Activated T-cell treated with anti-CD3 and anti-CD28 coated beads, Interleukin-2, amount 50 U/mL, for 24 hours (primary cell): ENCODE measurements at places on chromosomes 16 and 17.

DNA sequence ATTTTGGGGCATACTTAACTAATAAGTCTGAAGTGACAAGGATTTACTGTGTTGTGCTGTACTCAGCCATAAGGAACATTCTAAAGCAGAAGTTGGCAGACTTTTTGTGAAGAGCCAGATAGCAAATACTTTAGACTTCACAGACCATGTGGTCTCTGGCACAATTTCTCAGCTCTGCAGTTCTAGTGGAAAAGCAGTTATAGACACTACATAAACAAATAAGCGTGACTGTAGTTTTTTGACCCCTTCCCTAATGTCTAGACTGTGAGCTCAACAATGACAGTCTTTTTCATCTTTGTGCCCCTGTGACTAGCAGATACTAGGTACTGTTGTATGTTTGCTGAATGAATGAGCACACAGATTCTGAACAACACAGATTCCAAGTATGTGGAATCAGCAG lies 4.9 kb downstream of the RPAIN start:
- DNase-seq, result no peak

DNA sequence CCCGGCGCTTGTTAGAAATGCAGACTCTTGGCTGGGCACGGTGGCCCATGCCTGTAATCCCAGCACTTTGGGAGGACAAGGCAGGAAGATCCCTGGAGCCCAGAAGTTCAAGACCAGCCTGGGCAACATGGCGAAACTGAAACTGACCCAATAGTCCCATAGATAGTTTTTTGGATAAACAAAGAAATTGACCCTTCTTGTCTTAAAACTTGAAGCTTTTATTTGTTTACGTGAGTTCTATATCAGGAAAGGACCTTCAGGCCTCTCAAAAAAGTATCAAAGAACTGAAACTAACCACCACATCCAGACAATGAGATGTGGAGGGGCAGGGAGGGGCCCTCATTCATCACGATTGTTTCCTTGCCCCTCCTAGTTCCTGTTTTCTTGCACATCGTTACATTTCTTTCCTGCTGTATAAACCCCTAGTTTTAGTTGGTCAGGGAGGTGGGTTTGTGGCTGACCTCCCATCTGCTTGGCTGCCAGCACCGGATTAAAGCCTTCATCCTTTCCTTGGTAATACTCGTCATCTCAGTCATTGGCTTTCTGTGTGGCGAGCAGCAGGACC lies 29.9 kb upstream of the PRM1 start:
- DNase-seq, result no peak

DNA sequence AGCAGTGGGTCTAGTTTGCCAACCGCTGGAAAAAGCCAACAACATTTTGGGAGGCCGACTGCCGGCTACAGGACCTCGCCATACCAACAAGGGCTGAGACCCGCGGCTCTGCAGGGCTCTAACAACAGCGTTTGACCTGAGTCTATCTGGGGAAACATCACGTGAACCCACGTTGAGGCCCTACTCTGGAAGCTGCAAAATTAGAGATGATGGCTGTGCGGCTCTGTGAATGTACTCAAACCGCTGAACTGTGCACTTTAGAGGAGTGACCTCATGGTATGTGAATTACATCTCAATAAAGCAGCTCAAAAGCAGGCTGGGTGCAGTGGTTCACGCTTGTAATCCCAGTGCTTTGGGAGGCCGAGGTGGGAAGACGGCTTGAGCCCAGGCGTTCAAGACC lies 10.1 kb upstream of the CEP295NL start:
- no peak for DNase-seq

DNA sequence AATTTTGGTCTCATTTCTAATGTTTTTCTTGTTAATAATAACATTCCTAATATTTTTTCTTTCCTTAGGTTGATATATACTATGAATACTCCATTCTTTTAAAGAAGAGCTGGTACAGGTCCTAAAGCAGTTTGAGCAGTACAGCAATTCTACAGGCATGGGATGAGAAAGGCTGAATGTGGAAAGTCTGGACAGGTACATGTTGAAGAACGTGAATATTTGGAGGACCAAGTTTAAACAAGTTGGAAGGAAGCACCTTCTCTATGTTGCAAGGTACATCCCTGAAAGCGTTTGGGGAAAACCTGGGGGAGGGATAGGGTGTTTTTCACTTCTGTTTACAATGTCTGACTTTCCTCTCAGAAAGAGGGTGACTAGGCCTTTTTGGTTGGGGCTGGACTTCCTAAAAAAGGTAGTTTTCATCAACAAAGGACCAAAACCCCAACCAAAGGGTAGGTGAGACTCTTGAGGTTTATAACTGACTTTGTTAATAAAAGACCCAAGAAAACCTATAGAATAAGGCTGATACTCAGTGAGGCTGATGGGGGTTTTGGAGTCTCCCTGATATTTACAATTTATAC lies 95.9 kb upstream of the AXIN2 start:
- no peak for DNase-seq

DNA sequence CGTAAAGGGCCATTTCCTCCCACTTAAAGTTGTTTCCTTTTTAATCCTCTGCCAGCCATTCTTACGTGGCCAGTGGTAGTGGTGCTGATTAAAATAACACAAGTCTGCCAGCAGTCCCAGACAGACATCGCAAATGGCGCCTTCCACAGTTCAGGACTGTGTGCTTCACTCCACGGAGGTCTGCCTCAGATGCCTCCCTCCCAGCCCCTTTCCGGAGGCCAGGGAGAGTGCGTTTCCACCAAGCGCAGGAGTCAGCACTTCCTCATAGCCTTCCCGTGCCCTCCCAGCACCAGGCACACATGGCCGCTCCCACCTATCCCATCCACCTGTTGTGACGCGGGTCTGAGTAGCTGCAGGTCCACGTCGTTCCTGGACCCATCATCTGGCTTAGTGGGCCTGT lies 205.6 kb downstream of the RPTOR start:
- no peak for DNase-seq

GRCh38 chr17:17822189-17822588 lies 14.6 kb downstream of the SREBF1 start:
- no peak for DNase-seq

DNA sequence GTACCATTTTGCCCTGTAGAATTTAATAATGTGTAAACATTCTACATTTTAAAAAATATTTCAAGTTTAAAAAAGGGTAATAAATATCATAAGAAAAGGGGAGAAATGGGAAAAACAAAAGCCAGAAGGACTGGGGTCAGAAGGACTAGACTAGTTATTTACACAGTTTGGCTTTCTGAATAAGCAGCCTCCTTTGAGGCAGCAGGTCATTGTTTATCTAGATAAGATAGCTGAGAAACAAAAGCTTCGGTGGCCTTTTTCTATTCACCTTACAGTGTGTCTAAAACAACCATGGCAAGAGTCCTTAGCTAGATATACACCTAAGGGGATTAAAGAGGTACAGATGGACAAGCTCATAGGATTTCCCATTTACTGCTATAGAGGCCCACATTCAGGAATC lies 396.5 kb upstream of the PMFBP1 start:
- no peak for DNase-seq

- DNase-seq, result no peak
Measured at GRCh38 chr16:85789773-85790172, 9.6 kb downstream of the EMC8 start.

- no peak for DNase-seq
Measured at GRCh38 chr17:43601280-43602039, 55.3 kb upstream of the ETV4 start.

GRCh38 chr17:62625870-62626200 lies 1.6 kb upstream of the MRC2 start:
- no peak for DNase-seq

GRCh38 chr17:80362428-80363119 lies 52.4 kb upstream of the ENDOV start:
- no peak for DNase-seq

DNA sequence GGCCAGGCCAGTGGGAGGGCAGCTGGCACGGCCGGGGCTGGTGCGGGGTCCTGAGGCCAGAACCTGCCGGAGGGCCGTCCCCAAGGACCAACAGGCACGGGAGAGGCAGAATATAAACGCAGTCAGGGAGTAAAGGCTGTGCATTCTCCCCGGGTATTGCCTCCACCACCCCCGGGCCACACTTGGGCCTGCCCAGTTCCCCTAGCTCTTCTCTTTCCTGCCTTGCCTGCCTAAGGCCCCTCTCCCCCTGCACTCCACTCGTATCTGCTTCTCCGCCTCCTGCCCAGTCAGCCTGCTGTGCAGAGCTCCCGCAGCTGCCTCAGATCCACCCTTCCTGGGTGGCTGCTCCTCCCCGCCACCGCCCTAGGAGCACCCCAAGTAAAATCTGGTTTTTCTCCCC lies 5.0 kb upstream of the RPH3AL start:
- DNase-seq, result no peak

DNA sequence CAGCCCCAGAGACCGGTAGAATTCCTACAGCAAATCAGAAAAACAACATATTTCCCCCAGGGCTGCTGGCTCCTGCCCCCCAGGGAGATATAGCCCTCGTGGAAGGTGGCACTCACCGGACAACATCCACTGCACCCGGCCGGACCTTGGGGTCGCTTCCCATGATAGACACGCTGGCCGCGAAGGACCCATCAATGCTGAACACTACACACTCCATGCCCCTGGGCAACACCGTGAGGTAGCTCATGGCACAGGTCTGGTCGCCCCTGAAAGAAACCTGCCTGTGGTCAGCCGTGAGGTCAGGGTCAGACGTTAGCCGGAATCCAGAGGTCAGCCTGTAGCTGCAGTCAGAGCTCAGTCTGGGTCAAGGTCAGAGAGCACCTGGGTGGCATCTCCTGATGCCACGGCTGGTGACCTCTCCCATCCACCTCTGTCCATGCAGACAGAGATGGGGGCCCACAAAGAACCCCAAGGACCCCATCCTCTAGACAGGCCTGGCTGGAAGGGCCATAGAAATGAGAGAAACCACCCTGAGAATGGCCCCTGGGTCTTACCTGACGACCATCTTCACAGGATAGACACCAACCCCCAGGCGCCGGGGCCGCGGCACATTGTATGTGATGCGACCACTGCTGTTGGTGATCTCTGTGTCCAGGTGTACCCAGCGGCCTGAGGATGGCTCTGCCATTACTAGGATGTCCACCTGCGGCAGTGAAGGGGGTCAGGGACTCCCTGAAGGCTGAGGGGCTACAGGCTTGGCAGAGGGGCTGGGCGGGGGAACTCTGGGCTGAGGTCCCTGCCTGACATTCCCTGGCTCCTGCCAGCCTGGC lies 19.6 kb downstream of the PIMREG start:
- DNase-seq, result no peak

GRCh38 chr17:73103641-73104335 lies 11.3 kb upstream of the SLC39A11 start:
- no peak for DNase-seq

DNA sequence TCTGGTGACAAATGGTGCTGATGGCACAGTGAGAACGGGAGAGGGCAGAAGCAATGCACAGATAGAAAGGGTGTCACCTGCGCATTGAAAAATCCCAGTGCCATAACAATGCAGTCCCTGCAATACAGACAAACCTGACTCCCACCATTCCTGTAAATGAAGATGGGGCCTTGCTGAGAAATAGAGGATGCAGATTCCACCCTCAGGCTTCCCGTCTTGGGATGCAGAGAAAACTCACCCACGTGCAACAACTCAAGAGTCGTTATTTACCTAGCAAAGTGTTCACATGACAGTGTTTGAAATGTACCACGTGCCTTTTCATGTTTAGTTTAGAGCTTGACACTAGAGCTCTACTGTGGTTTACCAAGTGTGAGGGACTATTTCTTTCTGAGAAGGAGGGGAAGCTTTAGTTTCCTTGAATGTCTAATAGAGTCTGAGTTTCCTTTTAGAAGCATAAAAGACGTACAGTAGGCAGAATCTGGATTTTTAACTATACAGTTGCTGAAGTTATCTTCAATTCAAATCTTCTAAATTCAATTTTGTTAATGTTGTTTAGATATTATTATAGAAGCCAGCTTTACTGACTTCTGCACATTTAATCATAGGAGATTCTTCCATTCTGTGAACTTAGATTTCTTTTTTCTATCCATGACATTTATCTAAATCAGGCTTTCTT lies 35.6 kb downstream of the WWOX start:
- DNase-seq, result no peak

GRCh38 chr16:89200850-89201411 lies 594 bp upstream of the SLC22A31 start:
- no peak for DNase-seq
